Foreskin fibroblast (primary cell): ENCODE measurements at places on chromosomes 1 and 21.

GRCh38 chr21:45309069-45309986 is 21.6 kb upstream of the POFUT2 start:
- peak; percentile 51 for DNase-seq

DNA sequence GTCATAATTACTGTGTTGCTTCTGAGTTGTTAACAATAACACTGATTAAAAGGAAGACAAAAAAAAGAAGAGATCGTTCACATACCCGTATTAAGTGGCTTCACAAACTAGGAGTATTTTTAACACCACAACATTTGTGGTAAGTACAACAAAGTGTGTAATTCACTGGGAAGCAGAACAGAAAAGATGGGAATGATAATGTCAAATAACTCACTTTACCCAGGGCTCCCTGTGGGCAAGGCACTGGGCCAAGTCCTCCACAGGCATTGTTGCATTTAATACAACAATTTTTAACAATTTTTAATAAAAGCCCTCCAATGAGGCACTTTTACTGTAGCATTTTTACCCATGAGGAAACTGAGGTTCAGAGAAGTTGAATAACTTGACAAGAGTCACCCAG is 385.0 kb upstream of the ST6GALNAC5 start:
- DNase-seq: no peak

DNA sequence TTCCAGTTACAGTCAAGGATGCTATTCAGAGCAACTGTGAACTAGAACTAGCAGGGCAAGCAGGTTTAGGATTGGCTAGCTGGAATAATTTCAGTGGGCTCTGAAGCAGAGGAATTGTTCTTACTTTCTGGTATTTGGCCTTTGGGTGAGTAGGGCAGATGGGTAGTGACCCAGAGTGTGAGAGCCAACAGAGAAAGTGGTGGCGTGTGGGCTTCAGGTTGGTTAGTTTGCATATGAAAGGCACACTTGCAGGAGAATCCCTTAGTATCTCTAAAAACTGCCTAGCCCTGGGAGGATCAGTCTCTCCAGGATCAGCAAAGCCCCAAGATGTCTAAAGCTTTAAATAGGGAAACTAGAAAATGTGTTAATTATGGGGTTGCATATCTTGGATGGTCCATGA is 67.6 kb upstream of the LRRC8B start:
- no peak for DNase-seq

GRCh38 chr21:40335704-40336103 is 468.5 kb downstream of the PCP4 start:
- no peak for DNase-seq

DNA sequence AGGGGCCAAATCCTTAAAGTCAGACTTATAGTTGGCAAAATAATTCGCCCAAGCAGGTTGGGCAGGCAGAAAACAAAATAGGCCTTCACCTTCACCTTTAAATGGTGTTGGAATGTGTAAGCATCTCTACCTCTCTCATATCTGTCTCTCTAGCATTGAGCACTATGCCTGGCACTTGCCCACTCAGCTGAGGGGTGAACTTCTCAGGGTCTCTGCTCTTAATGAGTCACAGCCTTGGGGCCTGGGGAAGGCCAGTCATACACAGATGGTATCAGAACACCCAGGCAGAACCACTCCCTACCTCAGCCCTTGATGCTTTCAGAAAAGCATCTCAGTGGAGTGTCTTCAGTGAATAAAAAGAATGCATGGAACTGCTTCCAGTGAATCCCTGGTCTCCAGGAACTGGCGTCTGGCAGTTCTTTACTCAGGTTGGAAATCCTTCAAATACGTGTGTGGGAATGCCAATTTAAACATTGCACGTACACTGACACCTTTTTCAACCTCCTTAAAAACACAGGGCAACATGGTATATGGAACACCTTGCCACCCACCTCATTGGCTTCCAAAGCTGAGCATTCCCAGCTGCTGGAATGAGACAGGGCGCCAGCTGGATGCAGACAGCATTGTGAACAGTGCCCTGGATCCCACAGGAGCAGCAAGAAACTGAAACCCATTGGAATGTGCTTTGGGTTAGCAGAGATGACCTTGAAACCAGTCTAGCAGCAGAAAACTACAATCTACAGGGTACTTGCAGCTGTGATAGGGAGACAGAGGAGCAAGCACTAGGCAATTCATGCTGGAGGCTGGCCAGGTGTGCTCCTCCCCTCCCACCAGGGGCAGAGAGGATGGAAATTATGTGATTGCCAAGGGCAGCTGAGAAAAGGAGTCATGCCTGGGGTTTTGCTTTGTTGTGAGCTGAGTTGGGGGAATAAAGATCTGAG is 30.0 kb downstream of the ZNF697 start:
- DNase-seq: no peak

GRCh38 chr1:221510793-221511503 is 230.9 kb downstream of the DUSP10 start:
- DNase-seq: no peak

GRCh38 chr1:117613969-117614729 is 8.3 kb downstream of the TENT5C start:
- no peak for DNase-seq

DNA sequence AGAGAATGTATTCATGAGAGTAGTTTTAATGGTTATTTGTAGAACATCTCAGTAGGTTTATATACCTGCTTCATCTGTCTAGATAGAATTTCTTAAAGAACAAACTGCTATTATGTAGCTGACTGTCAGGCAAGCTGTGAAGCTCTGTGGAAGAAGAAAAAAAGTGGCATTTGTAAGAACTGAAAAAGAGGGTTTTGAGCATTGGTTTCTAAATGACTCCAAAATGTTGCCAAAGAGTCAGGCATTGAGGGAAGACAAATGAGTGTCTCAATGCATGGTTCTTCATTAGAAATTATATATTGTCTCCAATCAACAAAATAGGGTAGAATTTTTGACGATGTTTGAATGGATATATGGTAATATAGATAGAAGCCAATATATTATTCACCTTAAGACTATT is 1276.1 kb downstream of the KCNT2 start:
- DNase-seq: no peak

DNA sequence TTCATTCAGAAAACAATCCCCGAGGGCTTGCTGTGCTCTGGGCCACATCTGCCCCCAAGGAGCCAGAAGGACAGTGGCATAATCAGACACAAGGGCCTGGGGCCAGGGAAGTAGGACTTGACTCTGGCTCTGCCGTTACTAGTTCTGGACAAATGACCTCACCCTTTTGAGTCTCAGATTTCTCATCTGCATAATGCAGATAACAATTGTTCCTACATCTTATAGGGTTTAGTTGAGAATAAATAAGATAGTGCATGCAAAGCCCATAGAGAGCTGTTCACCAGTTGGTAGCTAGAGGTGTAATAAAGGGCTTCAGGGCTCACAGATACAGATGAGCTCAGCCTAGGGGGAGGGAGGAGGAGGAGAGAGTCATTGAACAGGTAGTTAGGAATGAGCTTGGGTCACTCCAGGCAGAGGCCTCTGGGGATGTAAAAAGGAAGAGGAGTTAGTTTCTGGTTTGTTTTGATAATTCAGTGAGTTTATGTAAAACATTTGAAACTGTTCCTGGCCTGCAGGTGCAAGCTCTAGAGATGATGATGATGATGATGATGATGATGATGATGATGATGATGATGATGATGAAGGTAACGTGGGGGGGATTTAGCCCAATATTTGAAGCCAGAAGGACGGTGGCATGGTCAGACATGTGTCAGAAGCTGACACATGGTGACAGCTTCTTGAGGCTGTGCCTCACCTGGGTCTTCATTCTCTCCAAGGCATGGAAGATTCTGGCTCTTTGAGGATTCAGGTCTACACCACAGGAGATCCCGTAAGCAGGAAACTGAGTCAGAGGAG is 858 bp downstream of the LACTBL1 start:
- DNase-seq: peak; percentile 19
